Activated CD4-positive, alpha-beta memory T cell treated with anti-CD3 and anti-CD28 coated beads for 36 hours (primary cell): ENCODE measurements at places on chromosomes 7 and 10. TPM values are rescaled to one million over a fixed set of nuclear protein-coding genes. Genes with fewer than 3 reads are reported as not detected.

- no peak overlapping the region for H3K27ac ChIP-seq
- no peak overlapping the region for H3K4me3 ChIP-seq
- no peaks in the 10 kb centered on the region for H3K27me3 ChIP-seq
- H3K4me1 ChIP-seq, result no peaks in the 10 kb centered on the region
- DNase-seq, result no peak
These were observed 1138.5 kb upstream of the PHF14 start for GRCh38 chr7:9835199-9835598.

DNA sequence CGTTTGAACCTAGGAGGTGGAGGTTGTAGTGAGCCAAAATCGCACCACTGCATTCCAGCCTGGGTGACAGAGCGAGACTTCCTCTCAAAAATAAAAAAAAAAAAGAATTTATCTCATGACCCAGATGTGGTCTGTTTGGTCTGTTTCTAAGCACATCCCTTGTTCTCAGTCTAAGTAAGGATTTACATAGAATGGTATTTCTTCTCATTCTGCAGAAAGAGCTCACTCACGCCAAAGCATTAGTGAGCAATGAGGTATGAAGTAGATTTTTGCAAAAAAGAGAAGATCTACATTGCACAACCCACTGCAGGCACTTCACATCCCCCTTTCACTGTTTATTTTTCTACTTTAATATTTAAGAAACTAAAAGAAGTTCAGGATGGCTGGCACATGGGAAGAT is 76.5 kb upstream of the FGL2 start:
- H3K27me3 ChIP-seq, result no peaks in the 10 kb centered on the region
- H3K4me1 ChIP-seq, result peaks cover 3% of the 10 kb centered on the region
- H3K36me3 ChIP-seq, result peaks cover 4% of the 10 kb centered on the region
- no peak for DNase-seq
- no peak overlapping the region for H3K4me3 ChIP-seq
- no peak overlapping the region for H3K27ac ChIP-seq

Gene FXYD4
- not detected for total RNA-seq

Gene SORCS1
- not detected for total RNA-seq

Gene MIOS
- total RNA-seq, result 37.7 TPM
